ENCODE measurements at places on chromosomes 3 and 15.

DNA sequence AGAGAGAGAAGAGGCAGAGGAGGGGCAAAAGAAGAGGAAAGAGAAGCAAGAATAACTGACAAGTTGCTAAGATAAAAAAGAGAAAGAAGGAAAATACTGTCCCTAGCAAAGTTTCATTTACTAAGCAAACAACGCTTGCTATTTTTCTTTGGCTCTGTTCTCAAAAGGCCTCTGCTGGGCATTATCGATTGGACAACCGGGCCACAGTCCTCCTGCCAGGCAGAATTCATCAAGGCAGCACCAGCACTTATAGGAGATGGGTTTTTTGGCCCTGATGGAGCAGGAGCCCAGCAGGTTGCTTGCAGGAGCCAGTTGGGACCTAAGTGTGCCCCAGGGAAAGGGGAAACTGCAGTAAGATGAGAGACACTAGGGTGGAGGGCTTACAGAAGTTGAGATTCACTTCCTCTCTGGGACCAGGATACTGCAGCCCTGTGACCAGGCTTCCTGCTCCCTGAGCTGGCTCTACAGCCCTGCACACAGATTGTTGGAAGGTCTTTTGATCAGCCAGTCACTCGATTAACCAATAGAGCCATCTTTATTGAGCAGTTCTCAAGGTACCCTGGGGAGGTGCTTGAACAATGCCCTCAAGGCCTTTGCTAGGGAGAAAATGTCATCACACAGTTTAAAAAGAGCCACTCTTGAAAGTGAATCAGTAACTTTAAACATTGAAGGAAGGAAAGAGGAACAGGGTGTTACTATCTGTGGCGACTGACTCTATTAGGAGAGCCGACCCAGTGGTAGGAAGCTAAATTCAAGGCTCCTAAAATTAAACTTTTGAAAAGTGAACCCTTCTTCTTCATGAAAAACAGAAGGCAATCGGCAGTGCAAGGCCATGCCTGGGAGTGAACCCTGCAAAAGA lies 28.8 kb upstream of the GLCE start:
- DNase-seq: no peak

DNA sequence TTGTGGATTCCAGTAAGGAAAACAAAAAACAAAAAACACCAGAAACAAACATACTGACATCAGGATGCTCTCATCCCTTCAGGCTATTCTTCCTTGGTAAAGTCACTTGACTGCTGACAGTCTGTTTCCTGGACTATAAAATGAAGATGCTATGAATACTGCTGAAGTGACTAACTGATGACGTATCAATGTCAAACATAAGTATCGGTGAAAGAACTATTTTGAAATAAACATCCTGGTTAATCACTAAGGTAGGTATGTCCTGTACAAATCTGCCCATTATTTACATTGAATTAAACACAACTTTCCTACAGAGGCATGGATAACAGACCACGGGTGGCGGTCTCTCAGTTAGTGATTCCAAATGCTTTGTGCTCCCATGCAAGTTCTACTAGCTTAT lies 45.9 kb downstream of the CHAC1 start:
- no peak for DNase-seq

DNA sequence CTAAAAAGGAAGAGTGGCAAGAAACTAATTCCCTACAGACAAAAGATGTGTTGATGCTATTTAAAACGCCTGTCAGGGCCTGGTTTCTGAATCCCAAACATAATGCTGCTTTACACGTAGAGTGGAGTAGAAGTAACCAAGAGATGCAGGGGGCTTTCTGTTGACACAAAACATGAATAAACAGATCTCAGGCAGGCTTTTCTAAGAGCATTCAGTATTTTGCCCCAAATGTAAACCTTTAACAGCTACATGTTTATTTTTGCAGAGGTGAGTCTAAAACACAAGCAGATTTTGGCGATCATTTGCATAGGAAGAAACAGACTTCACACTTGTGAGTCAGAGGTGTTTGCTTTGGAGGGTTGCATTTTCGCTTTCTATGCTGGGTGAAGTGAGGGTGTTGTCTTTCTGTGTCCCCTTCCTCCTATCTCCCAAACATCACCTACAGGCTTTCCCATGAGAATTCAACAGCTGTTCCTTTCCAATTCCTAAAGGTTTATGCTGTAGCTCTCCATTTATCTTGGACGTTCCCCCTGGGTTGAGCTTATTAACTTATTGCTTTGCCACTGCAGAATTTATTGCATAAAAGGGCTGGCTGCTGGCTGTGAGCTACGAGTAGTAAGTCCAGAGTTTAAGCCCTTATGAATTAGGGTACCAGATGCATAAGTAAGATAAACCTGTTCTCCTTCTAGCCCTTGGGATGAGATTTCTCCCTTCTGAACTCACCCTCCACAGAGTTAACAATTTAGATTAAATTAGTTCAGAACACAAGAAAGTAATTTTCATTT lies 156.7 kb downstream of the DIPK2A start:
- no peak for DNase-seq

DNA sequence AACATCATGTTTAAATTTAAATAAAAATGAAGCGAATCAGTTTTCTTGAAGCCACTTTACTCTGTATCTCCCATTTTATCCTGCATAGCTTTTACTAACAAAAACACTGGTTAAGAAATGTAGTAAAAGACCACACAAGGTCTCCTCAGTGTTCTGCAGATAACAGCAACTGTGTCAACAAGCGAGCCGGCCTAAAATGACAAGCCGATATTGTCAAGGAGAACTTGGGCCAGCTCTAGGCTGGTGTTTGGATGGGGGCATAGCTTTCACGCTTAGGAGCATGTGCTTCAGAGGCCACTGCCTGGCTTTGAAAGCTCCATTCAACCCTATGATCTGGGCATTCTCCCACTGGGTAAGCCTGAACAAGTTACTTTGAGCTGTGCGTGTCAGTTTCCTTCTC lies 38.1 kb downstream of the MFSD1 start:
- DNase-seq: no peak

- DNase-seq: no peak
Observed at GRCh38 chr3:53114412-53115074, 15.7 kb downstream of the RFT1 start.

DNA sequence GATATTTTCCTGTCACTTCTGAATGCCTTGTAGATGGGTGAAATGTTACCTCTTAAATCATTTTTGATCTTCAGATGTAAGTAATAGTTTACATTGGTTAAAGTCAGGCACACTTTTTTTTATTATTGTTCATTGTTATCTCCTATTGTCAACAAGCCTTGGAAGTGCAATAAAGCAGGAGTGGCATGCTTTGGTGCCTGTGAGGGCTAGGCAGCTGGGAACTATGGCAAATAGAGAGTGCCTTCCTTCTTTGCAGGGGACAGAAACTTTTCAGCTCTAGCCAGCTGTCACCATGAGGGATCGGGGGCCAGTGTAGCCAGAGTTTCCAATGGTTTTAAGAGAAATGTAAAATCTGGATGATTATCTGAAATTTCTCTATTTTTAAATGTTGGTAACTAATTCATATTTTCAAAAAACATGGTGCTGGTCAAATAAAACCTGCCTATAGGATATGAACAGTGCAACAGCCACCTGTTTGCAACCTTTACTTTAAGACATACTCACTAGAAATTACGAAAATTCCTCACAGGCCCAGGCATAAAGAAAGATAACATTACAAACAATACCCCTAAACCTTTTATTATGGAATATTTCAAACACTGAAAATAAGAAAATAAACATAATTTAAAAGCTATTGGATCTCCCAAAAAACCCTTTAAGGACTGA lies 9.1 kb upstream of the SELENOK start:
- no peak for DNase-seq

DNA sequence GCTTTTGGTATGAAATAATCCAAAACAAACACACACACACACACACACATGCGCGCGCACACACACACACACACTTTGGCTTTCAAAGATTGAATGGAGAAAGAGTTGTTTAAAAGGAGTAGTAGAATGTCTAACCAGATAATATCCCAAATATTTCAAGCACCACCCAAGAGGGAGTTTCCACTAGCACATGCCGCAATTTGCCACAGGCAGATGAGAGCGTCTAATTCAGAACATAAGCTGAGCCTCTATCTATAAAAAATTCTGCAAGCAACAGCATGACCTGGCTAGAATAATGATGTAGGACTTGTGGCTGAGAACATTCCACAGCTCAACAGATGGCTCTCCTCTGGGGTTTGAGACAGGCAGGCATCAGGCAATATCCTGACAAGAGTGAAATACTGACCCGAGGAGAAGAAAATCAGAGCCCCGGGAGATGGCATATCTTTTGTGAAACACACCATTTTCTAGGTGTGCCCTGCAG lies 302.5 kb upstream of the GADL1 start:
- no peak for DNase-seq

DNA sequence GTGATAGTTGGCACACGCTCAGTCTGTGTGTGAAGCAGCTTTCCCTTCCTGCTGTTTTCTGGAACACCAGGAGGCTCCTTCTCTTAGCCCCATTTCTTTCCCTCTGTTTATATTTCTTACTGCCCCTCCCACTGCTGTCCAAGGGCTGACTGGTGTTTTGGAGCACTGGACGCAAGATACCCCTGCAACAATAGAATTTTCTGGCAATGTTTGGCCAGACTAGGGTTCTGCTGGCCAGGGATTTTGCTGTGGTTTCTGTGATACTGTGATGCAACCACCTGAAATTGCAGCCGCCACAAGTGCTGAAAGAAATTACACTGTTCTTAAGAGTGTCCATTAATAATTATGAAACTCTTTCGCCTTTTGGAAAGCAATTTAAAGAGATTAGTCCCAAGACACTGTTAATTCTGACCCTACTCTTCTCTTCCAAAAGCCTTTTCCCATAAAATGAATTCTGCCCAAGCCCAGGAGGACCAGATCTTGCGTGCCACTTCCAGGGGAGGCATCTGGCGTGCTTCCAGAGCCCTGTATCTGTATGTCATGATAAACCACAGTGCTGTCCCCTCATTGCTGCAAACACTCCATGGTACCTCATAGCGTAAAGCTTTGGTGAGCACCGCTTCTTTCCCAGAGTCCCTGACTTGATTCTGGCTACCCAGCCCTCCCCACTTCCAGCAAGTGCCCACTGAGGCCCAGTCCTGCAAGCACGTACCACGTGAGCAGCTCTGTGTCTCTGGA lies 159.4 kb upstream of the CHRM5 start:
- DNase-seq: no peak

- no peak for DNase-seq
Observed at GRCh38 chr15:54579855-54580254, 601.6 kb downstream of the UNC13C start.

DNA sequence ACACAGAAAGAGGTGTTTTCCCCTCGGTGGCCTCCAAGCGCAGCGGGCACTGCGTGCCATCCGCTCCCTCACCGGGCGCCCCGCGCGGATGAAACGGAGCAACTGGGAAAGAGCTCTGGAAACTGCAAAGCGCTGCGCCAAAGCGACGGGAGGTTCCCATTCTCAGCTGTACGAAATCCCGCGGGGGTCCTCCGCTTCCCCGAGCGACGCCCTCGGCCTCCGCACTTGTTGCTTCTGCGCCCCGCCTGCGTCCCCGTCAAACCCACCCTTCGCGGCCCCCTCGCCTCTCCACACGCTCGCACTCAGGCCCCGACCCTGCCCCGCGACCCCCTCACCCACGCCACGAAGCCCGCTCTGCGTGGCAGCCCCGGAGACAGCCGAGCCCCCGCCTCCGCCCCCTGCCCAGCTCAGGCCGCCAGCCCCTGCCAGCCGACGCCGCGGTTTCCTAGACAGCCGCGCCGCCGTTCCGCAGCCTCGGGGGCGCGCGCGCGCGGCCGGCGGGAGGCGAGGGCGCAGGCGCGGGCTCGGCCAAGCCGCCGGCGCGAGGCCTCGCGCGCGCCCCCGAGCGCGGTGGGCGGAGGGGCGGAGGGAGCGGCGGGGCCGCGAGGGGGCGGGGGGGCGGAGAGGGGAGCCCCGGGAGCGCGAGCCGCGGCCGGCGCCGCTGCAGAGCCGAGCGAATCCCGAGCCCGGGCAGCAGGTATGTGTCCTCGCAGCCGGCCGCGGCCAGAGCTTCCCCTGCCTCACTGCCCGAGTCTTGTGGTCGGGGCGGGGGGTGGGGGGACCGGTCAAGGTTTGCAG lies at the start of gene TMEM266:
TMEM266 (plus strand) TSS at position 666 of the 798 bp plus-strand sequence. CDS start 74,279 bp downstream, outside the sequence.
- no peak for DNase-seq

GRCh38 chr3:173045770-173046382 lies 95.2 kb downstream of the SPATA16 start:
- no peak for DNase-seq
